Psoas muscle (tissue), 8 donors: ENCODE measurements at places on chromosomes 3 and 15. TPM values are rescaled to one million over a fixed set of nuclear protein-coding genes. Genes with fewer than 3 reads are reported as not detected.

Gene ANKUB1
- 2.9 TPM for polyA plus RNA-seq

Gene CCDC191
- polyA plus RNA-seq: 0.65 TPM

Gene MESP2
- 0.20 TPM for polyA plus RNA-seq

Gene TTLL13
- polyA plus RNA-seq: 0.05 TPM

Gene PTPRG
- 10.8 TPM for polyA plus RNA-seq

Gene SV2B
- 0.75 TPM for polyA plus RNA-seq

Gene KNG1
- not detected for polyA plus RNA-seq

Gene KIF15
- polyA plus RNA-seq: 0.25 TPM

Gene GOLGA8G
- polyA plus RNA-seq: not detected

Gene PLA2G4E
- polyA plus RNA-seq: not detected

Gene USP13
- 16.1 TPM for polyA plus RNA-seq

Gene FAM3D
- polyA plus RNA-seq: not detected

Gene SLC27A2
- 0.04 TPM for polyA plus RNA-seq

Gene SEMA3F
- 7.6 TPM for polyA plus RNA-seq

Gene IQSEC1
- 8.6 TPM for polyA plus RNA-seq
